Activated effector memory CD4-positive, alpha-beta T cell treated with anti-CD3 and anti-CD28 coated beads, Interleukin-2, amount 50 U/mL, for 16 hours (primary cell): ENCODE measurements at places on chromosomes 11 and 22.

DNA sequence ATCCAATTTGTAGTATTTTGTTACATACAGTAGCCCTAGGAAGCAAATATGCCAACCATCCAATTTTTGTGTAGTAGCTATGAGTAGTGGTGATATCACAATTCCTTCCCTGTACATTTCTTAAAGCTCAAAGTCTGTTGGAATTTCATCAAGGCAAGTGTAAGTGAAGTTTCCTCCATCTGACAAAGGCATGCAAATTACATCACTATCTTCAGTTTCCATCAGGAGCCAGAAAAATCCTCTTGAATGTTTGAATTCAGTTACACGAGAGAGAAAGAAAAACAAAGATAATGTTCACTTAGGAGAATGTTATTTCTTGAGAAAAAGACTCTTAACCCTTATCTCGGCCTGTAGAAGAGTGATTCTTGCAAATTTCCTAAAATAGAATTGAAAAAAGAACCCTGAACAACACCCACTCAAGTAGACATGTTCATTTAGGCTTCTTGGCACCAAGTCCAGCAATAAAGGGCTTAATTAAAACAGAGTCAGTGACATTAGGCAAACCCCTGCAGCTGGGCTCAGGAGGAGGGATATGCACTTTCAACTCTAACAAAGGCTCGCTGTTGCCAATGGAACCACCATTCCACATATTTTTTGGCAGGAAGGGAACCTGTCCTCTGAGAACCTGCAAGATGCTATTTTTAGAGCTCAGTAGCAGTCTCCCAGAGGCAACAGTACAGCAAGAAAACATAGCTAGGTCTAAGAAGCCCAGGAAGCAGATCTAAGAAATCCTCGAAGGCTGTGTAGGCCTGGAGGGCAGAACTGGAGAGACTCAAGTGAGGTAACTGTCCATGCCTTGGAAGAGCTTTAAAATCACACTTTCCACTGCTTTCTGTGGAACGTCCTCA lies 144.6 kb downstream of the CCDC81 start:
- DNase-seq = no peak

DNA sequence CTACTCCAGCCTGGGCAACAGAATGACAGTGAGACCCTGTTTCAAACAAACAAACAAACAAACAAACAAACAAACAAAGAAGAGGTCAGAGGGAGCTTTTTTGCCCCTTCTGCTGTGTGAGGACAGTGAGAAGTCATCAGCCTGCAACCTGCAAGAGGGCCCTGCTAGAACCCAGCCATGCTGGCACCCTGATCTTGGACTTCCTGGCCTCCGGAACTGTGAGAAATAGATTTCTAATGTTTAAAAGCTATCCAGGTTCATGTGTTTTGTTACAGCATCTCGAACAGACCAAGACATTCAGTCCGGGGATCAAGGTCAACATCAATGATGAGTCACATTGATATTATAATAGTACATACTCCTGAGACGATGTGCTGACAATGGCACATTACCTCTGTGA lies 41.4 kb upstream of the GRAMD1B start:
- DNase-seq = no peak

DNA sequence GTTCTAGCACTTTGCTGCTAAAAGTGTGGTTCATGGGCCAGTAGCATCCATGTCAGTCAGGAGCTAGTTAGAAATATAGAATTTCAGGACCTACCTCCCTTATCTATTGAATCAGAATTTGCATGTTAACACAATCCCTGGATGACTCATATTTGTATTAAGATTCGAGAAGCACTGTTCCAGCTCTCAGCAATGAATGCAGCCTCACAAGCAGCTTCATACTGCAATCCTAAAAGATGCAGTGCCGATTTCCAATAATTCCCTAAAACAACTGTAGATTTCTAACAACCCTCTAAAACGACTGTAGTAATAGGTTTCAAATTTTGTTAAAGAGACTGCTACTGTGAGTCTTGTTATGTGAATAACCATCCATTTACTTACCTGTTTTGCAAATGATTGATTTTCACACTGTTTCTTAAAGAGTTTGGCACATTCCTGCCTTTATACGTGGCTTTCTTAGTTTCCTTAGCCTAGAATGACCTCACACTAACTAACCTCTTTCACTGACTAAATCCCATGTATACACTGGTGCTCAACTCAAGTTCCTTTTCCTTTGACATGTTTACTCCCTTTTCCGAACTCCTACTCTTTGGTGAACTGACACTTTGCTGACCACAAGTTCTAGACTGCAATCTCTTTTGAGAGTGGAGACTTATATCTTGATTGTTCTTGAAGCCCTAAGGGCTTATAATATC lies 511.8 kb downstream of the METTL15 start:
- DNase-seq = no peak

DNA sequence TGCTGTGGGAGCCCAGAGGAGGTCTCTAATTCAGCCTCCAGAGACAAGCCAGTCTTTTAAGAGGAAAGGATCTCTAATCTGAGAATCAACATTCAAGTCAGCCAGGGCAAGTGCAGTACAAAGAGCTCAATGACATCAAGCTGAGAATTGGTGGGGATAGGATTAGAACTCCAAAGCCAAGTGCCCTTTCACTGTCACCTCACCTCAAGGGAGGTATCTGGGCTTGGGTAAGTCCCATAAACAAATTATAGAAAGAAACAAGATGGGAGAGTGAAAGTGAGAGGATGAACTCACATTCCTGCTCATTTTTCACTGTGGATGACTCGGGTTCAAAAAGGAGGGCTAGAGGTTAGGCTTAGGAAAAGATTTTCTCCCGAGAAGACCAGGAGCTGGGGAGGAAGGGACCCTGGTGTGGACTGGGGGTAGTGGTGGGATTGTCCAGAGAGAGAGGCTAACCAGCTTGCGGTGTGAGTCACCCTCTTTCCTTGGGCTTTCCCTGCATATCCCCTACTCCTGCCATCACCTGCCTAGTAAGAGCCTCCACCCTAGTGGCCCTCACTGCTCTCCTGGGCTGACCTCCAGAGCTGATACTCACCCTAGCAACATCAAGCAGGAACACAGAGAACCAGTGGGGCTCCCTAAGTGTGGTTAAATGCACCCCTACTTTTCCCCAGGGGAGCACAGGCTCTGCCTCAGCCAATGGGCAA lies 70.4 kb downstream of the RRM1 start:
- DNase-seq = no peak

DNA sequence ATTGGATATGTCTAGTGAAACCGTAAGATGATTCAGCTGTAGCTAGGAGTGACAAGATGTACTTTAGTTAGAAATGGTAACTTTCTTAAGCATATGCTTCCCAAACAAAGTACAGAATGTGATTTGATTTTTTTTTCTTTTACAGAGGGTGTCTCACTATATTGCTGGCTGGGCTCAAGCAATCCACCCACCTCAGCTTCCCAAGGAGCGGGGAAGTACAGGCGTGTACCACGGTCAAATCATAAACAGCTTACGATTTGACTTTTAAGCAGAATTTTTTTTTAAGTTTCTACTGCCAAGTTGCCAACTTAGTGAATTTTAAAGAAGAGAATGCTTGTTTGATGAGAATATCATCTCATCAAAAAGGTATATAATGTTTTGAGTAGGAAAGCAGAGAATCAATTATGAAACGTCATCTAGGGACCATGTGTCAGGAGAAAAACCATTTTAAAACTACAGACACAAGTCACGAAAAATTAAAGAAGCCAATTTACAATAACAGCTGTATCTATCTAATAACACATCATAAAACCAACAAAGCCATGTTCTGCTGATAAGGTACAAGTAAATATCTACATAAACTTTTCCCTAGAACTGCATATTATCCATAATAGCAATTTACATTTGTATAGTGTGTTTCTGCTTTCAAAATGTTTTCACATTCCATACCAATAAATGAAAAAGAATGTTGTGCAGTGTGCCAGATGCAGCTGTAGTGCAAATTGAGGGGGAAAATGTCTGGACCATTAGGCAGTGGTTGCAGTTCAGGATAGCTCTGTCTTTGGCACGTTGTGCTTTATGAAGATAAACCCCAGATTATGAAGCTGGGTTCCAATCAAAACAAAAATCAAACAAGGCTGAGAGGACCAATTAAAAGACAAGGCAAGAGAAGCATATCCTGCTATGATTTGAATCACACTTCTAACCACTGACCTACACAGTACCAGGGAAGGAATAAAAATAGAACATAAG lies 33.7 kb upstream of the USP47 start:
- no peak for DNase-seq

DNA sequence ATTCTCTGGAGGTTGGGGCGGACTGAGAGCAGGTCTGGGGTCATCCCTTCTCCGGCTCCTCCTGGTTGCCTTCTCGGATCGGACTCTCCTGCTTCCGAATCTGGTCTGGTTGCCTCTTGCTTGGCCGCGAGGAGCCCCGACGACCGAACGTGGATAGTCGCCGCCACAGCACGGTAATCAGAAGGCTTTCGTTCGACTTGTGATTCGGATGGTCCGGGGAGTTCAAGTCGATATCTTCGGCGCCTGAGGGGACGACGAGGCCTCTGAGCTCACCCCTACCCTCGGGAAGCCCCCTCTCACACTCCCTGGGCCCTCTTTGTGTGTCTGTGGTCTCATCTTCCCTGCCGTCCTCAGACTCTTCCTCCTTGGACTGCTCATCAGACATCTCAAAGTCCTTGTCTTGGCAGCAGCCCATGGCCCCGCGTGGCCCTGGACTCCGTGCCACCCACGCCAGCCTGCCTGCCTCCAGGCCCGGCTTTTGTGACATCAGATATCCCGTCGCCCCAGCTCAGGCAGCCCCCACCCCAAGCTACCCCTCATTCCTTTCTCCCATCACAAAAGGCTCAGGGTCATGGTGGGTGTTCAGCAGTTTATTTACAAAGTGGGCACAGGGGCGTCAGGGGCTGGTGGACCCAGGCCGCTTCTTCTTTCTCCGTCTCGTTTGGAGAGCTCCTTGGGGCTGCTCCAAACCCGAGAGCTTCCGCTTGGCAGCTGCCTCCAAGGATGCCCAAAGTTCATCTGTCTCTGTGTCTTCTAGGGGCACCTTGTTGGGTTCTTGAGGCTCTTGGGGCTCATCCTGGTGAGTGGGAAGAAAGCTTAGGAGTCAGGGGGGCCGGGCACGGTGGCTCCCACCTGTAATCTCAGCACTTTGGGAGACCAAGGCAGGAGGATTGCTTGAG lies at the start of gene TEX54:
Gene TEX54 (minus strand): TSS at position 506 of the 899 bp plus-strand sequence.
- peak; percentile 66 for DNase-seq

GRCh38 chr22:48828688-48829087 lies 999.0 kb downstream of the BRD1 start:
- DNase-seq = peak; percentile 44

- no peak for DNase-seq
These were observed 1.7 kb upstream of the OR52K1 start for GRCh38 chr11:4480577-4481239.

DNA sequence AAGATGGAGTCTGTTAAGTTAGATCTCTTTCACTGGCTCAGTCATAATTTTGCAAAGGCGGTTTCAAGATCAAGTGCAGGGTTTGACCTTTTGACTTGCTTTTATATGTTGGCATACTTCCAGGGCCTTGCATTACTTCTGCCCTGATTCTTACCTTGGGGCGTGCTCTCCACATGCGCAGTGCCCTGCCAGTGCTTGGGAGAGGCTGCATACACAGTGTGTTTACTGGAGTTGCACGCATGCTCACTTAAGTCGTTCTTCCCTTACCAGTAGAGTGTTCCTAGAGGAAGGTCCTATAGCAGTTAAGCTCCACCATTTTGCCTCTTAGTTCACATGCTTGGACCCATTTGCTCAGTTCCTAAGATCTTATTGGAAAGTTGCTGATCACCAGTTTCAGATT lies 21.0 kb upstream of the TMEM123 start:
- no peak for DNase-seq

DNA sequence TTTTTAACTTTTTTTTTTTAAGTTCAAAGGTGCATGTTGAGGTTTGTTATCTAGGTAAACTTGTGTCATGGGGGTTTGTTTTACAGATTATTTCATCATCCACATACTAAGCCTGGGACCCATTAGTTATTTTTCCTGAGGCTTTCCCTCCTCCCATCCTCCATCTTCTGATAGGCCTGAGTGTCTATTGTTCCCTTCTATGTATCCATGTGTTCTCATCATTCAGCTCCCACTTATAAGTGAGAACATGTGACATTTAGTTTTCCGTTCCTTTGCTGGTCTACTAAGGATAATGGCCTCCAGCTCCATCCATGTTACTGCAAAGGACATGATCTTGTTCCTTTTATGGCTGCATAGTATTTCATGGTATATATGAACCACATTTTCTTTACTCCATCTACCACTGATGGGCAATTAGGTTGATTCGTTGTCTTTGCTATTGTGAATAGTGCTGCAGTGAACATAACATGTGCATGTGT lies 14.4 kb downstream of the DEUP1 start:
- no peak for DNase-seq

GRCh38 chr11:6705905-6706535 lies 22.9 kb upstream of the MRPL17 start:
- no peak for DNase-seq

- DNase-seq = no peak
These were observed 14.7 kb downstream of the LUZP2 start for GRCh38 chr11:24511511-24511910.

DNA sequence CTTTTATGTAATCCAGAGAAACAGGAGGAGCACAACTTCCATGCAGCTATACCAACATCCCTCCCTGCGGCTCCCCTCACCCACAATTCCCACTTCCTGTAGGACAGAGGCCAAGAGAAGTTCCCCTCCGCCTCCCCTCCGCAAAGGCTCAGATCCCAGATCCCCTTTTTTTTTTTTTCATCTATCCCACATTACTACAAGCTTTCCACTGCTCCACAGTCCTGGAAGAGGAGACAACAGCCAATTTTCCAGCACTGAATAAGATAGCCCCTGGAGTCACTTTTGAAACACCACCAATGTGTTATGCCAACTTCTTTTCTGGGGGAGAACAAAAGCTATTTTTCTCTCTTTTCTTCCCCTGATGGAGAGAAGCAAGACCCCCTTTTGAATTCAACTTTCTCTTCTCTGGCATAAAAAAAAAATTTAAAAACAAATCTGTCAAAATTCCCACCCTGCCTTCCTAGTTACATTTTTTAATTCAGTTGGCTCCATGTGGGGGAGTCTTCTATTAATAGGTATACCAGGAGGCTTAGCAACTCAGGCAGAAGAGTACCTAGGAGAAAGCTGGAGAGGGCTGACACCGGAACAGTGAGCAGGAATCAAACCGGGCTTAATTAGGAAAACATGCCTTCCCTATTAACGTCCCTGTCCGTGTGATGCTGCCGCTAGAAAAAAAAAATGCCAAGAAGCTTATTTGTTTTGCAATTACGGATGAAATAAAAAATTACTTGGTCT lies 543.4 kb downstream of the BUD13 start:
- no peak for DNase-seq

DNA sequence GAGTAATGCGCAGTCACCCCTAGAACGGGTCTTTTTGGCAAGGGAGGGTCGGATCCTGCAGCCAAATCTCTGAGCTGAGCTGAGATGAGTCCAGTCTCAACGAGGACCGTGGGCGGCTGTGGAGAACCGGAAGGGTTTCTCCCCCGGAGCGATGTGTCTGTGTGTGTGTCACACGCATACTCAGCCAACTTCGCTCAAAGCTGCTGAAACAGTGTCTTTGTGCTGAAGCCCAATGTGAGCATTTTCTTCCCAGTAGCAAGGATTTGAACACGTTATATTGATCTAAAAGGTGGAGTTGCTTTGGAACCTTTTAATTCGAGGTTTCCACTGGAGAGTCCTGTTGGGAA lies 1.4 kb upstream of the CELSR1 start:
- no peak for DNase-seq

- no peak for DNase-seq
These were observed 61.9 kb downstream of the BMAL1 start for GRCh38 chr11:13339195-13340153.
